ENCODE measurements at places on chromosomes 3 and 15. TPM values are rescaled to one million over a fixed set of nuclear protein-coding genes. Genes with fewer than 3 reads are reported as not detected.

The CASR gene
- total RNA-seq = 0.89 TPM

The NEK11 gene
- total RNA-seq = 42.1 TPM

The CLRN1 gene
- total RNA-seq = not detected

The STAB1 gene
- 79.7 TPM for total RNA-seq

The SYNPR gene
- total RNA-seq = 83.5 TPM

The RAB6B gene
- total RNA-seq = 38.3 TPM

The LTF gene
- 62.3 TPM for total RNA-seq
